ENCODE measurements at places on chromosomes 11 and 22. TPM values are rescaled to one million over a fixed set of nuclear protein-coding genes. Genes with fewer than 3 reads are reported as not detected.

The KCNJ1 gene
- total RNA-seq, result under 0.01 TPM

The FOLR1 gene
- total RNA-seq, result not detected

The TANGO2 gene
- 35.0 TPM for total RNA-seq

The ANGPTL5 gene
- 0.13 TPM for total RNA-seq

All from thoracic aorta endothelial cell (primary cell).